ENCODE measurements at places on chromosomes 3 and 15.

- no peak for DNase-seq
Observed at GRCh38 chr3:48276911-48277641, 36.2 kb downstream of the ZNF589 start.

DNA sequence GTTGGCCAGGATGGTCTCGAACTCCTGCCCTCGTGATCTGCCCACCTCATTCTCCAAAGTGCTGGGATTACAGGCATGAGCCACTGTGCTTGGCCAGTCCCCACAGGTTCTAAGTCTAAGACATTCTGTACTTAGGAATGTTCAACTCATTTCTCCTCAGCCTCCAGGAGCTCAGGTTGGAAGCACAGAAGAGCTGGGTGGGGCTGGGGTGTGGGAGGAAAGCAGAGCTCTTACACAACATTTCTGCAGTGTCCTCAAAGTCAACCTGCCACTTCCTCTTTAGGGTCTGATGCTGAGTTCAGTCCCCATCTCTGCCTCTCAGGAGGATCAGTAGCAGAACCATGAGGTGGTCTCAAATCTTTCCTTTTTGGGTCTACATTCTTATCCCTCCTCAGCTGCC lies 75.5 kb downstream of the MRPL46 start:
- DNase-seq, result no peak

DNA sequence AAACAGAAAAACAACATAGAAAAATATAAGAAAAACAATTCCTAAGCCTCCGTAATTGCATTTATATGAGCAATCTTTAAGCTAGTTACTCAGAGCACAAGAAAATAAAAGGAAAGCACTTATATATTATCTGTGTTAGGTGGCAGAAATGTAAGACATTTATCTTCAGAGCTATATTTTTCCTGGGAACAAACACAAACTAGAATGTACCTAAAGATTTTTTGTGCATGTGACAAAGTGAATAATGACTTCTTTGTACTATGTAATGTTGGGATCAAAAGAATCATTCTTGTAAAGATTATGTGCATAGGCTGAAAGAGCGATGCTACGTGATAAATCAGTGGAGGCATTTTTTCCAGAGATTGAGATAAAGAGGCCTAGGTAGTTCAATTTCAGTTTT lies 111.3 kb upstream of the GMNC start:
- no peak for DNase-seq

- DNase-seq, result no peak
Observed at GRCh38 chr15:97140216-97140615, 809.7 kb downstream of the NR2F2 start.

DNA sequence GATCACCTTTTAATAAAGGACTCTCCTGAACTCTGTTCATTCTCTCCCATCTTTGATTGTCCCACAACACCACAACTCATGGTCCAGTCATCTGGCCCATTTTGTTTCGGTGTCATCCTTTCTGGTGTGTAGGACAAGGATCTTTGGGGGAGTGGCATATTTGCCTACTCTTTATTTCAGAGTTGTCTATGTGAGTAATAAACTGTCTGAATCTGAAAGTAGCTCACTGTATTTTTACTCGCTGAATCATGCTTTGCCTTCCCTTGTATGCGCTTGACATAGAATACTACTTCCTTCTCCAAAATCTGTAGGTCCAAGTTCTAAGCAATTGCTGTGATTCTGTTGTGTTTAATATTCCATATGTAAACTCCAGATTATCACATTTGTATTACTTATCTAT lies 29.9 kb upstream of the NOX5 start:
- no peak for DNase-seq

GRCh38 chr3:70057426-70057825 lies 57.9 kb downstream of the SAMMSON start:
- no peak for DNase-seq

DNA sequence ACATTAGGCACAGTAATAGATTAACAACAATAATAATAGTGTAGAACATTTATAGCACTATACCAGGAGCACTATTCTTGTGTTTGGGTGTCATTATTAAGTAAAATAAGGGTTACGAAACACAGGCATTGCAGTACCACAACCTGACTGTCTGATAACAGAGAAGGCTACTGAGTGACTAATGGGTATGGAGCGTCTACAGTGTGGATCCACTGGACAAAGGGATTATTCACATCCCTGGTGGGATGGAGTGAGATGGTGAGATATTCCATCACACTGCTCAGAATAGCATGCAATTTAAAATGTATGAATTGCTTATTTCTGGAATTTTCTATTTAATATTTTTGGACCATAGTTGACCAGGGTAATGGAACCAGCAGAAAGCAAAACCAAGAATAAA lies 18.2 kb downstream of the MINDY4B start:
- no peak for DNase-seq

GRCh38 chr3:54591157-54591556 lies 336.7 kb downstream of the LRTM1 start:
- DNase-seq, result no peak

- no peak for DNase-seq
Observed at GRCh38 chr3:24899901-24900603, 405.4 kb upstream of the THRB start.

GRCh38 chr3:106401666-106402490 lies 533.1 kb upstream of the CBLB start:
- no peak for DNase-seq

DNA sequence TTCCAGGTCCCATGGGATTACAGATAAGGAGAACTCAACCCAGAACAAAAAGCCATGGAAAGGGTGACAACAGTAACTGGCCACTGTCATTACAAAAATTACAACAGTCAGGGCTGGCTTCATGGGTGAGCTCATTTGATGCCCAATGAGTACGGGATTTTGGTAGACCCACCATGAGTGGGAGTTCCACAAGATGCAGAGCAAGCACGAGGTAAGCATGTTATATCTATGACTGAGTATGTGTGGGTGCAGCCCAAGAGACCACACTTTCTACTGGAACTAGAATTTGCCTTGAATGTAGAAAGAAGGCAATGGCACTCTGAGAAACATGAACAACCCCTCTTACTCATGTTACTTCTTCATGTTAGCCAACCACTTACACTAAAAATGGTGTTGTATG lies 83.3 kb downstream of the IGF2BP2 start:
- DNase-seq, result no peak

GRCh38 chr3:143634991-143635390 lies 213.3 kb downstream of the SLC9A9 start:
- DNase-seq, result no peak

GRCh38 chr15:46580924-46581323 lies 946.1 kb downstream of the SQOR start:
- DNase-seq, result no peak

DNA sequence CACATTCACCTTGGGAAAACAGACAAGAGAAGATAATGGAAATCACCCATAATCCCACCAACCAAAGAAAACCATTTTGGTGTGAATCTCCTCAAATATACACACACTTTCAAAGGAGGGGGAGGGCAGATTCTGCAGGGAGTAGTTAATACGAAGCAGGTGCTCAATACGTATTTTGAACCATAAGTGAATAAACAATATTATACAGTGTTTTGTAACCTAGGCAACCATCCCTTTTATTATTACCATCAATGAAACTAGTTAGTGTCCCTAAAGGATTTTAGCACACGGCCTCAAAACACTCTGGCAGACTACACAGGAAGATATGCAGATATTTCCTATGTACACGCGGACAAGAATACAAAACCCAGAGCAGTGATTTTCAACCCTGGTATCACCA lies 6.1 kb downstream of the OSBPL10 start:
- DNase-seq, result no peak

GRCh38 chr3:123337226-123337625 lies 111.7 kb downstream of the ADCY5 start:
- no peak for DNase-seq

- DNase-seq, result no peak
Observed at GRCh38 chr15:43513550-43513949, 3.9 kb upstream of the MAP1A start.

- DNase-seq, result no peak
Observed at GRCh38 chr15:71957026-71957425, 146.7 kb downstream of the NR2E3 start.

GRCh38 chr3:172118019-172118418 lies 78.6 kb downstream of the FNDC3B start:
- DNase-seq, result no peak

GRCh38 chr3:86561215-86561614 lies 429.7 kb downstream of the VGLL3 start:
- DNase-seq, result no peak

Measured in stimulated activated CD4-positive, alpha-beta T cell treated with anti-CD3 and anti-CD28 coated beads, Interleukin-4, amount 100 ng/mL, for 24 hours (primary cell).